Endothelial cell (in vitro differentiated cells): ENCODE measurements at places on chromosomes 16 and 17. TPM values are rescaled to one million over a fixed set of nuclear protein-coding genes. Genes with fewer than 3 reads are reported as not detected.

Gene PIK3R5
- 14.5 TPM for total RNA-seq

Gene TMEM235
- total RNA-seq, result 21.1 TPM

GRCh38 chr16:87853411-87854052 is 15.8 kb downstream of the SLC7A5 start:
- H3K27me3 ChIP-seq, result peaks cover 4% of the 10 kb centered on the region
- no peak overlapping the region for H3K27ac ChIP-seq
- H3K36me3 ChIP-seq, result peaks cover 7% of the 10 kb centered on the region
- peak; percentile 46 for DNase-seq

DNA sequence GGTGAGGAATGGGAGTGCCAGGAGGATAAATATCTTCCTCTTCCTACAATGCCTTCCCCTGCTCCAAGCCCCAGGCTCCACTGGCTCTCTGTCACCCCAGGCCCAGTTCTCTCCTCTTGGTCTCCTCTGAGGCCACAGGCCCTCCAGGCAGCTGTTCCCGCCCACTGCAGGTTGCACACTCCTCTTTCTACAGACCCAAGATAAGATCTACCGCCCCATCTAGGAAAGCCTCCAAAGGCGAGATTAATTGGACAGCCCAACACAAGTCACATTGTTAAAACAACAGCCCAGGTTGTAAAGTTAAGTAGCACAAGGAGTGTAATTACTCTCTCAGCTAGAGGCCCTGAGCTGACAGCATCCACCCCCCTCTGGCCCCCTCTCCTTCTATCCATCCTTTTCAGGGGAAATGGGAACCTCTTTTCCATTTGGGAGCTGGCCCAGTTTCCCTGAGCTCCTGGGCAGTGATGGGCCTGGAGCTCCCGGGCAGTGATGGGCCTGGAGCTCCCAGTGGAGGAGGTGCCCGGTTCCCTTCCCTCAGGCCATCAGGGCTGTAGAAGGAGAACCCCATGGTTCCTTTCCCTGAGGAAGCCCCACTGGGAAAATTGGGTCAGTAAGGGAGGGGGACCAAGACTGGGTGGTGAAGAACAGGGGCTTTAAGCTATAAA is 7.3 kb downstream of the DLX4 start:
- H3K27me3 ChIP-seq, result peaks cover 20% of the 10 kb centered on the region
- H3K4me3 ChIP-seq, result no peak overlapping the region
- no peaks in the 10 kb centered on the region for H3K36me3 ChIP-seq
- no peak for DNase-seq
- H3K4me1 ChIP-seq, result peaks cover 7% of the 10 kb centered on the region

GRCh38 chr17:49588726-49589576 is 13.3 kb downstream of the NXPH3 start:
- peaks cover 8% of the 10 kb centered on the region for H3K4me1 ChIP-seq
- H3K27me3 ChIP-seq, result peaks cover 15% of the 10 kb centered on the region
- no peak overlapping the region for H3K27ac ChIP-seq
- peak overlapping the region; percentile 25 for H3K4me3 ChIP-seq
- peaks cover 10% of the 10 kb centered on the region for H3K36me3 ChIP-seq
